Upper lobe of right lung (tissue), 1 donor: ENCODE measurements at places on chromosomes 3 and 15. TPM values are rescaled to one million over a fixed set of nuclear protein-coding genes. Genes with fewer than 3 reads are reported as not detected.
A peak's percentile ranks its signal among the peaks of the same experiment; 100 is the strongest.

DNA sequence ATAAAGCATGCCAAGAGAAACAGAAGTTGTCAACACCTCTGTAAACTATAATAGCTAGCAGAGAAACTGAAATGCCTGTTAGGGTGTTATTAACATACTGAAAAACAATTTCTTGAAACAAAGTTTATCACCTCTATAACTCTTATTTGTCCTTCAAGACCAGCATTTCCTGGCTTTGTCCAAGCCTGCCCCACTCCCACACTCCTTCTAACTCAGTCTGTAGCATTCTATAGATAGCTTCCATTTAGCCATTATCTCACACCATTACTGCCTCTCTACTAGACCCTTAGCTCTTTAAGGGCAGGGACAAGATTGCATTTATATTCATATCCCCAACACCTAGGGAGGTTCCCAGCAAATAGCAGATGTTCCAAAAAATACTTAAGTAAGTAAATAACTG lies 36.5 kb downstream of the GK5 start:
- H3K4me3 ChIP-seq = no peak overlapping the region
- no peaks in the 10 kb centered on the region for H3K4me1 ChIP-seq
- H3K36me3 ChIP-seq = peaks cover 3% of the 10 kb centered on the region
- H3K27me3 ChIP-seq = no peaks in the 10 kb centered on the region
- no peak overlapping the region for H3K27ac ChIP-seq

- no peaks in the 10 kb centered on the region for H3K27me3 ChIP-seq
- peaks cover 50% of the 10 kb centered on the region for H3K4me1 ChIP-seq
- peak overlapping the region; percentile 78 for H3K27ac ChIP-seq
- no peak overlapping the region for H3K4me3 ChIP-seq
- DNase-seq = peak; percentile 90
Measured at GRCh38 chr3:52216585-52217408, 8.6 kb downstream of the TLR9 start.

DNA sequence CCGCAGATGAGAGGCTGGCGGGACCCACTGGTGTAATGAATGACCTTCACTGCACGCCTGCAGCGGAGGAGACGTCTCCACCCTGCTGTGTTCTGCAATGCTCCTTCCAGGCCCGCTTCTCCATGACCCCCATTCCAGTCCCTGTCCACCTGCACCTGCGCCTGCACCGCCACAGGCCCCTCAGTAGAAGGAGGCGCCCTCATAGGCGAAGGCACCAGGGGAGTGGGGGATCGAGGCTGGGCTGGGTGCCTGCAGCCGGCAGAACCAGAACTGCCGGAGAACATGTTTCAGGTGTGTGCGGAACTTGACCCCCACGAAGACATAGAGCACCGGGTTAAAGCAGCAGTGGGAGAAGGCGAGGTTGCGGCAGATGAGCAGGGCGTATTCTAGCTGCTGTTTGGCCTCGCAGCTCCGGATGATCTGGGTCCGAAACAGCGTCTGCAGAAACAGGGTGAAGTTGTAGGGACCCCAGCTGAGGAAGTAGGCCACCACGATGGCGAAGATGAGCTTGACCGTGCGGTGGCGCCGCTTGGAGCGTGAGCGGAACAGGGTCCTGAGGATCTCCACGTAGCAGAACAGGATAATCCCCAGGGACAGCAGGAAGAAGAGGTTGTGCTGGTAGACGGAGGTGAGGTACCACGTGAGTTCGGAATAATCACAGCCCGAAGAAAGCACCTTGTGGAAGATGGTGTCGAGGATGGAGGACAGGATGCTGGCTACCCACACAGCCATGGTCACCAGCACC lies 6.3 kb downstream of the XCR1 start:
- H3K27ac ChIP-seq = no peak overlapping the region
- no peaks in the 10 kb centered on the region for H3K4me1 ChIP-seq
- no peaks in the 10 kb centered on the region for H3K36me3 ChIP-seq
- DNase-seq = no peak
- H3K27me3 ChIP-seq = no peaks in the 10 kb centered on the region

- no peak overlapping the region for H3K27ac ChIP-seq
- no peaks in the 10 kb centered on the region for H3K36me3 ChIP-seq
- no peaks in the 10 kb centered on the region for H3K27me3 ChIP-seq
- H3K4me1 ChIP-seq = no peaks in the 10 kb centered on the region
- no peak for DNase-seq
Measured at GRCh38 chr15:38696109-38696727, 131.6 kb upstream of the RASGRP1 start.

DNA sequence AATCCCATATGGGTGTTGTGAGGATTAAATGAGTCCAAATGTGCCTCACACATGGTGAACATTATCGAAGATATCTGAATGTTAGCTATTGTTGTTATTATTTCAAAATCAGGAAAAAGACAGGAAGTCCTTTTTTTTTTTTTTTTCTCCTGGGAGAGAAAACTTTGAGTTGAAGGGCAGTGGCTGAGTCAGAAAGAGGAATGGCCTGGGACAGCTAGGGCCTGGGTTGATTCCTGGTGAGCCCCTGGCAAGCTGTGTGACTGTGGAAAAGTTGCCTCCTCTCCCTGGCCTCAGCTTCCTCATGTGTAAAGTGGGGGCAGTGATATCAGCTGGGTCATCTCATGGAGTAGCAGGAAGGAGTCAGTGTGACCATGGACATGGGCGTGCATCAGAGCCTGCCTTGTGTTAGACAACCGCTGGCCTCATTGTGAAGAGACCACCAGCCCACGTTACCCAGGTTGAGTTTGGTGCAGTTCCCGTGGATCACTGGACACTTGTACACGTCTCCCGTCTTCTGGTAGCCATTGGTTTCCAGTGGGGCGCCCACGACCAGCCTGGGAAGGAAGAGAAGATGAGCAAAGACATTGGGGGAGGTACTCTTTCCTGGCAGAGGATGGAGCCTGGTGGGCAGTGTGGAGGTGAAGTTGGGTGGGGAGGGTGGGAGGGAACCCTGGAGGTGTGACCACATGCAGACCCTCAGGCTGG lies 63.1 kb downstream of the ITGA11 start:
- no peaks in the 10 kb centered on the region for H3K27me3 ChIP-seq
- no peaks in the 10 kb centered on the region for H3K36me3 ChIP-seq
- H3K4me3 ChIP-seq = no peak overlapping the region
- peak; percentile 33 for DNase-seq
- H3K27ac ChIP-seq = no peak overlapping the region

DNA sequence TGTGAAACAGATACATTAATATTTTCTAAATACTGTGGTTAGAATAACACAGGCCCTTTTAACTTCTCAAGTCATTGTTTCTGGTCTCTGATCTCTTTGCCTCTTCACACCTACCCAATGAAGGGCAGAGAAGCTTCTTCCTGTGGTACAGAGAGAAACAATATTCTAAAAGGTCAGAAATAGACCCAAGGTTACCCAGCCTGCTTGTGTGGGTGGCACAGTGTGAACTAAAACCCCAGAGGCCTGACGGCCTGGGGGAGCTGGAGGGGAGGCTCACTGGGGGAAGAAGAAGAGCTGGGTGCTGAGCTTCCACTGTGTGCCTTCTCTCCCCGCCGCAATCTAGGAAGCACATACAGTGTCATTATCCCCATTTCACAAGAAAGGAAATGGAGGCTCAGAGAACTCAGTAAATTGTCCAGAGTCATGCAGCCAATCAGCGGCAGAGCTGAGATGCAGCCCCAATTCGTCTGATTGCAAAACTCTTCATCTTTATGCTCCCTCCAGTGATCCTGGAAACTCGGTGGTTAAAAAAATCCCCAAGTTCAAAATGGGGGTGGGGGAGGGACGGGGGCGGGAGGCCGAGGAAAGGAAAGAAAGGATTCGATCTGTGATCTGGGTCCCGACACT lies 64.1 kb upstream of the HEG1 start:
- no peaks in the 10 kb centered on the region for H3K36me3 ChIP-seq
- peak overlapping the region; percentile 43 for H3K27ac ChIP-seq
- H3K4me1 ChIP-seq = peaks cover 50% of the 10 kb centered on the region
- no peak for DNase-seq
- no peaks in the 10 kb centered on the region for H3K27me3 ChIP-seq

- H3K27ac ChIP-seq = no peak overlapping the region
- H3K4me1 ChIP-seq = no peaks in the 10 kb centered on the region
- DNase-seq = no peak
- H3K27me3 ChIP-seq = no peaks in the 10 kb centered on the region
- no peak overlapping the region for H3K4me3 ChIP-seq
Measured at GRCh38 chr3:169835533-169835932, 22.8 kb upstream of the LRRC34 start.

- no peaks in the 10 kb centered on the region for H3K36me3 ChIP-seq
- no peak for DNase-seq
- H3K4me3 ChIP-seq = no peak overlapping the region
Measured at GRCh38 chr3:117160176-117160575, 450.6 kb downstream of the TUSC7 start.

- H3K36me3 ChIP-seq = no peaks in the 10 kb centered on the region
- H3K27me3 ChIP-seq = no peaks in the 10 kb centered on the region
- no peaks in the 10 kb centered on the region for H3K4me1 ChIP-seq
- H3K27ac ChIP-seq = no peak overlapping the region
- no peak overlapping the region for H3K4me3 ChIP-seq
Measured at GRCh38 chr3:130527426-130527825, 10.4 kb downstream of the COL6A6 start.

DNA sequence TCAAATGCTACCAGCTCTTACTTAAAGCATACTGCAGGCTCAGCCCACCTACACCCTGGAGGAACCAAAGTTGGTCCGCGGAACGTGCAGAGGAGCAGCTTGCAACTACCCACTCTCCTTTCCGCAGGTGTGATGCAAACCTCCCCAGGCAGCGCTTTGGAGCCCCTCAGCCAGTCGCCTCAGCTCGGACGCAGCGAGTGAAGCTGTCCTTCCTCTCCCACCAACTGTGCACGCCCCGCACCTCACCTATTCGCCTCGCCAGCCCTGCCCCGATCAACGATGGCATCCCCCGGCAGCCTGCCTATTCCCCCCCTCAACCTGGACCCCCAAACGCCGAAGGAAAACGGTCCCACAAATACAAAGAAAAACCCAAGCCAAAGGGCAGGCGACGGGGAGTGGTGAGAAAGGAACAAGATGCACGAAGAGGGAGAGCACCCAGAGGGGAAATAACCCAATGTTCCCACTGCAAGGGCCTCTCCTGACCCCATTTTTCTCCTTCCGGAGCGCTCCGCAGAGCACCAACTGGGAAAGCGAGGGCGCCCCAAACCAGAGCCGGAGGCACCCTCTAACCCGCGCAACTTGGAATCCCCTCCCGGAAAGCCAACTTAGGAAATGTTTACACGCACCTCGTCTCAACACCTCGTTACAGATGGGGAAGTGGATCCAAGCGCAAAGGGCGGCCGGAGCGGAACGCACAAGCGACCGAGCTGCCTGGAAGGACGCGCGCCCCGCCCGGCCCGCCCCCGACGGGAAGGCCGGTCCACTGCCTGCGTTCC lies 665 bp downstream of the GLB1 start:
- H3K36me3 ChIP-seq = peaks cover 12% of the 10 kb centered on the region
- H3K4me3 ChIP-seq = peak overlapping the region; percentile 89
- peak overlapping the region; percentile 98 for H3K27ac ChIP-seq
- H3K4me1 ChIP-seq = peaks cover 5% of the 10 kb centered on the region
- no peaks in the 10 kb centered on the region for H3K27me3 ChIP-seq

DNA sequence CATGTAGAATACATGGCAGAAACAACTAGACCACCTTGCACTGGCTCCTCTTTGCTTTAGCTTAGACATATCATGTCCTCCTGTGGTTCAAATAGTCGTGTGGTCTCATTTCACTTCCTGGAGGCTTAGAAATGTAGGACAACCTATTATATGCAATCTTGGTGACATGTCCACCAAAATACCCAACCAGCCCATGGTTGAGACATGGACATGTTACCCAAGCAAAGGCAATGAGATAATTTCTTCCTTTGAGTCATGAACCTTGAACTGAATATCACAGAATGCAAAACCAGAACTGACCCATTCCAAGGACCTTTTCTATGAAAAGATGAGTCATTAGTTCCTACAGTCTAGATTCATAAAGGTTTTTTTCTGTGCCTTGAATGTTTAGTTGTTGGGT lies 309.0 kb upstream of the MDFIC2 start:
- H3K36me3 ChIP-seq = no peaks in the 10 kb centered on the region
- H3K4me1 ChIP-seq = no peaks in the 10 kb centered on the region
- DNase-seq = no peak

DNA sequence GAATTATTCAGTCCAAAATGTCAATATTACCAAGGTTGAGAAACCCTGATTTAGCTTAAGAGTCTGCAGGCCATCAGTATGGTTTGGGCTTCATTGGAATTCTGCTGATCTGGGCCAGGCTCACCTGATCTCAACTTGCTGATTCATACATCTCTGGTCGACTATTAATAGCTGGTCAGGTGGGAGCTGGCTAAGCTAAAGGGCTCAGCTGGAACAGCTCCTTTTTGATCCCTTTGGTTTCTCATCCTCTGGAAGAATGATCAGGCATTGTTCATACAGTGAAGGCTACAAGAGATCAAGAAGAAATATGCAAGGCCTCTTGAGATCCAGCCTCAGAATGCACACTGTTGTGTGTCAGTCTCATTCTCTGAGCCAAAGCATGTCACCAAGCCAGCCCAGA lies 123.3 kb upstream of the MME start:
- no peak overlapping the region for H3K4me3 ChIP-seq
- DNase-seq = no peak
- H3K27me3 ChIP-seq = no peaks in the 10 kb centered on the region
- H3K27ac ChIP-seq = no peak overlapping the region

DNA sequence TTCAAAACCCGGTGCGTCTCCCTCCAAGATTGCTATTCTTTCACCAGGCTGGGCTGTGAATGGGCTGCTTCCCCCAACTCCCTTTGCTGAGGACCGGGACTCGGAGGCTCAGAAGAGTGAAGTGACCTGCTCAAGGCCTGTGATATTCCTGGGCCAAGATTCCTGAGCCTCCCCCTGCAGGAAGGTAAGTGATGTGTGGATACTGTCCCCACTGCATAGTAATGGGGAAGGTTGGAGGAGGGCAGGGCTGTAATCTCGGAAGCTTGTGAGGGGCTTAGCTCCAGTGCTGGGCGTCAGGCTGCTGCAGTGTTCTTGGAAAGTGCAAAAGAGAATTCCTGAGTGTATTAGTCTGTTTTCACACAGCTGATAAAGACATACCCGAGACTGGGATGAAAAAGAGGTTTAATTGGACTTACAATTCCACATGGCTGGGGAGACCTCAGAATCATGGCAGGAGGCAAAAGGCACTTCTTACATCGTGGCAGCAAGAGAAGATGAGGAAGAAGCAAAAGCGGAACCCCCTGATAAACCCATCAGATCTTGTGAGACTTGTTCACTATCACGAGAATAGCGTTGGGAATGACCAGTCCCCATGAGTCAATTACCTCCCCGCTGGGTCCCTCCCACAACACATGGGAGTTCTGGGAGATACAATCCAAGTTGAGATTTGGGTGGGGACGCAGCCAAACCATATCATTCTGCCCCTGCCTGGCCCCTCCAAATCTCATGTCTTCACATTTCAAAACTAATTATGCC lies 67.6 kb downstream of the EFCAB12 start:
- H3K4me3 ChIP-seq = no peak overlapping the region
- H3K4me1 ChIP-seq = no peaks in the 10 kb centered on the region

GRCh38 chr15:31042751-31043150 lies 51.3 kb upstream of the MTMR10 start:
- no peak for DNase-seq
- H3K36me3 ChIP-seq = no peaks in the 10 kb centered on the region
- no peaks in the 10 kb centered on the region for H3K4me1 ChIP-seq
- H3K27ac ChIP-seq = no peak overlapping the region
- H3K27me3 ChIP-seq = no peaks in the 10 kb centered on the region
- no peak overlapping the region for H3K4me3 ChIP-seq

CACNA2D2 gene
- total RNA-seq = 119 TPM

VIPR1 gene
- total RNA-seq = 184 TPM

DAZL gene
- not detected for total RNA-seq

HTR3E gene
- not detected for total RNA-seq

PIF1 gene
- 0.67 TPM for total RNA-seq

HIGD2B gene
- not detected for total RNA-seq

LRRC31 gene
- total RNA-seq = 1.7 TPM

HRG gene
- not detected for total RNA-seq
